ENCODE measurements at places on chromosomes 6 and 20. TPM values are rescaled to one million over a fixed set of nuclear protein-coding genes. Genes with fewer than 3 reads are reported as not detected.

- no peak for DNase-seq
These were observed 715 bp downstream of the PSMF1 start for GRCh38 chr20:1119128-1119505.

GRCh38 chr6:154261688-154262397 lies 94.8 kb downstream of the IPCEF1 start:
- no peak for DNase-seq

SYNDIG1 gene
- not detected for total RNA-seq

- DNase-seq: no peak
These were observed 189.2 kb downstream of the ASCC3 start for GRCh38 chr6:100691972-100692371.

- DNase-seq: no peak
These were observed 122.8 kb downstream of the ALDH8A1 start for GRCh38 chr6:134826889-134827737.

ENTPD6 gene
- total RNA-seq: 56.3 TPM

GRCh38 chr6:113057567-113058053 lies 710.5 kb downstream of the RFPL4B start:
- no peak for DNase-seq

- no peak for DNase-seq
These were observed 817.1 kb downstream of the KIF16B start for GRCh38 chr20:15756002-15756753.

HLA-B gene
- 2,594 TPM for total RNA-seq

DNA sequence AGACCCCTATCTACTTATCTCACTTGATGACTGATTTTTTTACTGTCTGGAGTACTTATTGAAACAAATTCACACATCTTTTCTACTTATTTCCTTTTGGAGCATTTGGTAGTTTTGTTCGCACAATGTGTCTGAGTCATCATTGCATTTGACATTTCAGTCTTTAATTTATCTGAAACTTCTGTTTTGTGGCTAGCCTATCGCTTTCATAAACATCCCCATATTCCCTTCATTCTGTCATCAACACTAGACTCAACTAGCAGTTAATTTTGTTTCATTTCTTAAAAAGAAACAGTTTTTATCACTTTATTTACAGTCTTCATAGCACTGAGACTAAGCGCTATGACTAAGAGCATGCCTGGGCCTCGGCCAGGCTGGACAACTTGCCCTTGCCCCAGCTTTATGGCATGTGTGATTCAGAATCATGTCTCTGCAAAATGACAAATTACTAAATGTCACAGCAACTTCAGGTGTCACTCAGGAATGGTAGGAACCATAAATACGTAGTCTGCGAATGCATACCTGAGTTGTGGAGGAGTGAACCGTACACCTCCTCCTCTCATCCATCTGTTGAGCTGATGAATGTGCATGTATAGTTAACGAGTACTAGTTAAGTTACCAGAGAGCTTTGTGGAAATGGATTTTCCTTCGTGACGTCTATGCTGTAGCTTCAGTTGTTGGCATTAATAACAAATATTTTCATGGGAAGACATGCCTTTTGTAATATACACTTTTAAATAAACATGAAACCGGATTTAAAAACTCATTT lies 16.2 kb downstream of the L3MBTL3 start:
- no peak for DNase-seq

GRCh38 chr6:87848616-87849015 lies 146.6 kb upstream of the AKIRIN2 start:
- DNase-seq: peak; percentile 68

DNA sequence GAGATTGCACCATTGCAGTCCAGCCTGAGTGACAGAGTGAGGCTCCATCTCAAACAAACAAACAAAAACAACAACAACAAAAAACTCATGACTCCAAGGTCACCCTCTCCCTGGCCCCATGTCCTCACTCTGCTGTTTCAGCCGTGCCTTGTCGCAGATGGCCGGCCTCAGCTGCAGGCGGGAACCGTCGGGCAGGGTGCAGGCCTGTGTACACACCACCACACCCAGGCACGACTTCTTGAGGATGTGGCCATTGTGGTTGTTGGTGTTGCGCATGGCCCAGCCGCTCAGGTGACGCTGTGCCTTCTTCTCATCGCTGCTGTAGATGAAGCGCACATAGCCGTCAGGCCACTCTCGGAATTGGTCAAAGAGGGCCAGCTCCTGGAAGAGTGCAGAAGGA lies 4.8 kb downstream of the GCM2 start:
- no peak for DNase-seq

Measured in Calu3 (cell line).